ENCODE measurements at places on chromosomes 4 and X. TPM values are rescaled to one million over a fixed set of nuclear protein-coding genes. Genes with fewer than 3 reads are reported as not detected.
A peak's percentile ranks its signal among the peaks of the same experiment; 100 is the strongest.

The ANOS1 gene
- total RNA-seq = 15.9 TPM

The CABS1 gene
- 6.5 TPM for total RNA-seq

The SSR4 gene
- total RNA-seq = 135 TPM

The PNMA6E gene
- not detected for total RNA-seq

The QDPR gene
- 9.4 TPM for total RNA-seq

The ASB9 gene
- total RNA-seq = not detected

The BTC gene
- 0.96 TPM for total RNA-seq

The EDNRA gene
- 35.4 TPM for total RNA-seq

The APOOL gene
- 8.9 TPM for total RNA-seq

The FRAS1 gene
- 47.7 TPM for total RNA-seq

The RASL11B gene
- total RNA-seq = 13.0 TPM

DNA sequence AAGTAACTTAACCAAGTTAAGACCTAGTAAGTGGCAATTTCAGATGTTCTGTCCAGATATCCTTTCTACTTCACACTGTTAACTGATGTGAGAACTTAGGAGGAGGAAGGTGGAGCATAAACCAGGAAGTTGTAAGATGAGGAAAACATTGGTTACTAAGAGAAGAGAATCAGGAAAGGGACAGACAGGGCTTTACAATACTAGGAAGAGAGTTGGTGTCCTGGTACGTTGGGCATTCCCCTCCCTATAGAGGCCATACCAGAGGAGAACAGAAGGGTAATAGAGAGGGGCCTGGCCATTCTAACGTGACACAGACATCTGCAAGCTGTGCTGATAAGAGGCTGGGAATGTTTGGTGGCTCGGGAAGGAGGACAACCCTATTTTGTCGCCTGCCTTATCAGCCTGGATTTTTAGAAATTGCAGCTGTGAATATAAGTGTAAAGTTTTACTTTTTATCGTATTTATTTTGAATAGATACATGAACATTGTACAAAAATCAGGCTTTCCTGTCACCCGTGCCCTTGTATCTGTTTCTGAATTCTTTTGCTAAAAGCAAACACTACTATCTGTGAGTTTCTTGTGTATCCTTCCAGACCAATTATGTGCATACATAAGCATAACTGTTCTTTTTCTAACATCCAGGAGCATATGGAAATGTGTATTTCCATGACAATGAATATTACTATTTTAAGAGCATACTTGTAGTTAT lies 53.5 kb upstream of the HPRT1 start:
- peak; percentile 2 for DNase-seq

GRCh38 chr4:6123116-6123515 lies 77.2 kb downstream of the JAKMIP1 start:
- DNase-seq = no peak

DNA sequence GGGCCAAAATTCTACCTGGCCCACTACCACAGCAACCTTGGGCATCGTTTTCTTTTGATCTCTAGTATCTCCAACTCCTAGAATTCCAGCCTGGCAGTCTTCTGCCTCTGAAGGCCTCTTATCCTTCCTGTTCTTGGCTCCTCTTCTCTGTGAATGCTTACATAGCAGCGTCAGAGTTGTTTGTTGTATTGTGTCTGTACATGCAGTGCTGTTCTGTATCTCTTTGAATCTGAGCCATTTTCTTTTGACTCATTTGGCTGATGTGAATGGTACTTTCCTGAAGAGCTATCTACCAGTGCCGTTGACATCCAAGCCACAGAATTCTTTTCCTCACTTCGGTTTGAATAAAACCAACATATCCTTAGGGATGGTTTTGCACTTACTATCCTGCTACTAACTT lies 79.2 kb downstream of the TMEM164 start:
- DNase-seq = peak; percentile 68

GRCh38 chr4:27835851-27836250 lies 975.2 kb downstream of the STIM2 start:
- DNase-seq = no peak

- DNase-seq = no peak
These were observed 1.2 kb downstream of the ENPP6 start for GRCh38 chr4:184216515-184216914.

- DNase-seq = peak; percentile 49
These were observed 247.3 kb downstream of the SLC7A11 start for GRCh38 chr4:137994853-137995252.

DNA sequence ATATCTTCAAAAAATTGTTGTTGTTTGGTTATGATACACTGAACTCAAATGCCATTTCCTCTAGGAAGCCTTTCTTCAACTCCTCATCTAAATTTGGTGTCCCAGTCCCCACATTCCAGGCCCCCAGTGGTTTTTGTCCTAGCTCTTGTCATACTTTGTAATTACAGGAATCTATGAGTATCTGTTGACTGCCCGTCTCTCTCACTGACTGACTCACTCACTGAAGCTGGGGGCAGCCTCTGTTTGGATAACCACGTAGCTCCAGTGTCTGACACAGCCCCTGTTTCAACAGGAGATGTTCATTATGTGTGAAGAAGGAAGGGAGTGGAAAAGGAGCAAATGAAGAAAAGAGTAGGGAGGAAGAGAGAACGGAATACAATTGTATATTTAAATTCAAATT lies 284.1 kb upstream of the TENM3 start:
- DNase-seq = no peak

DNA sequence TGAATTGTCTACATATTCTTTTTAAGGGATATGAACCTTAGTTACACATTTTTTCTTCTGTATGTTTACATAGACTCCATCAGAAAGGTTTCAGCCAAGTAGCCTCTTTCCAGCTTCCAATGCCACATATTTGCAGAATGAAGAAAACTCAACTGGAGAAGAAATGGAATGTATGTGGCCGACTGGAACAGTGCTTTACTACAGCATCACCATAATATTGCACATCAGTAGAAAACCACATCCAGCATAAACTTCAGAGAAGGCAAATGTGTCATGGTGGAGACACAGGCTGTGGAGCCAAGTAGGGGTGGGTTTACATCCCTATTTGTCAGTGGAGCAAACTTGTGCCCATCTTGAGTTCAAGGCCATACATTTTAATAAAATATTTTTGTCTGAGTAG lies 204.8 kb upstream of the LDB2 start:
- no peak for DNase-seq

DNA sequence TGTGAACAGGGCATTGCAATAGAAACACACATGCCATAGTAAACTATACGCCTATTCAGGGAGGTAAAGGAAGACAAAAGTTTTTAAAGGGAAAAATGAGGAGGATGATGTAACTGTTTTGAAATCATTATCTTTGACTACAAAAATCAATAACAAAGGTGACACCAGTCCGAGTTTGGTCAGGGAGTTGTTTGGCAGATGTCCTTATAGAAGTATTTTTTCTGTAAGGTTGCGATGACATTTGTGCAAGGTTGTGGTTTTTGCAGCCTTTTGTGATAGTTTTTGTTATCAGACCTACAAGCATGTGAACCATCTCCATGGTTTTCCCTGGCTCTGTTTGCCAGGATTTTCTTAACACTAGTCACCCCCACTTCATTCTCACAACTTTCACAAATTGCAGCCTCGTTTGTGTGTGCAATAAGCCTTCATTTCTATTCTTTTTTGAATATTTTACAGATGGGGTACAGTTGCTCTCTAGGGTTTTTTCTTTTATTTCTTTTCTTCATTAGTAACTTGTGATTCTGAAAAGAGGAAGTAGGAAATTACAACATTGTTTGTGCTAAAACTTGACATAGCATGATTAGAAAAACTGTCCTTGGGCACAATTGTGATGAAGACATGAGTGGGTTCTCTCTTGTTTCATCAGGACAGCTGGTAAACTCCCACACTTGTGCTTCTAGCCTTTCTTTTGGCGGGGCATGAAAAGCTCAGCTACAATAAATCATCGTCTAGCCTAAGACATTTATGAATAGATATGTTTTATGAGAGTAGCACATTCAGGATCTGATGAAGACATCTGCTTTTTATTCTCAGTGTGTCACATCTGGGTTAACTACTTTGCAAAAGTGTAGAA lies 60.2 kb upstream of the PNPLA4 start:
- peak; percentile 76 for DNase-seq

- DNase-seq = no peak
These were observed 75.7 kb downstream of the FAM114A1 start for GRCh38 chr4:38943343-38943742.

- DNase-seq = peak; percentile 79
These were observed 436.2 kb downstream of the KCNIP4 start for GRCh38 chr4:21512353-21512752.

GRCh38 chrX:20664774-20665173 lies 398.1 kb upstream of the RPS6KA3 start:
- DNase-seq = no peak

- DNase-seq = no peak
These were observed 8.7 kb downstream of the GAB1 start for GRCh38 chr4:143345356-143345755.

DNA sequence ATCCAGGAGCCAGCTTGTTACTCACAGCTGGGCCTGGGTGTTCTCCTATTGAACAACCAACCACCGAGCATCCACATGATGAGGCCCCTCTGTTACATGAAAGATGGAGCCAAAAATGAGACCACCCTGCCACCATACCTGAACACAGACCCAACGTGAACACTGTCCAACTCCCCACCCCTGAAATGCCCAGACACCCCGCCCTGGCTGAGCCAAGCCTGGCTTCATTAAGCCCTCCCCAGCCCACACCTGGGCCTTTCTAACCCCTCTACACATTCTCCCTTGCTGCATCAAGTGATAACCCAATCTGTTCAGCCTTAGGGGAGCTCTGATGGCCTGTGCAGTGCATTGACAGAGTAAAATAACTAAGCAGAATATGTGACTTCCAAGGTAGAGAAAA lies 80.7 kb downstream of the EVC start:
- DNase-seq = no peak

DNA sequence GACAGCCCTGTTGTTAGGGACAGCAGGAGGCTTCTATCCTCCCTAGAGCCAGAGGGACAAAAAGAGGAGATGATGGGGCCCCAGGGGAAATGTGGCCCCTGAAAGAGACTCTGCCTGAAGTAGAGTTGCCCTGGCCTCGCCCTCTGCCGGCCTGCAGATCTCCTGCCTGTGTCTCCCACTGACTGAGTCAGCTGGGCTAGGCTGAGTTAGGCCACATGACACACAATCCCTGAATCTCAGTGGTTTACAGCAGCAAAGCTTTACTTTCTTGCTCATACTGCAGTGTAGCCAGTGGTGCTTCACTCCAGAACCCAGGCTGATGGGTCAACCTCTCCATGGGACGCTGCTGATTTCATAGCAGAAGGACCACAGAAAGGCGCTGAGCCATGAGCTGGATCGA lies 23.5 kb downstream of the DRD5 start:
- DNase-seq = no peak

- DNase-seq = peak; percentile 15
These were observed 429.1 kb upstream of the INTU start for GRCh38 chr4:127203562-127204200.

DNA sequence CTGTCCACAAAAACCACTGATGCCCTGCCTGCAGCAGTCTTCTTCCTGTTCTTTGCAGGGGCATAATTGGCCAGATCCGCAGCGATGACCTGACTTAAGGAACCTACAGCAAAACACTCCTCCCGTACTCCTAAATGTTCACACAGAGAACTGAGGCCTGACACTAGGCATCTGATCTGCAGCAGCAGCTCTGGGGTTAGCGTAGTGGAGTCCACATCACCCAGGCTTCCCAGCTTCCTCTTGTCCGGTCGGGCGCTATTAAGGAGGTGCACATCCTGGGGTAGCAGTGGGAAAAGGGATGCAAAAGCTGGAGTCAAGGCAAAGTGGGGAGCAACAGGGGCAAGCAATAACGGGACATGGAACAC lies 758 bp downstream of the SCFD2 start:
- DNase-seq = peak; percentile 23

DNA sequence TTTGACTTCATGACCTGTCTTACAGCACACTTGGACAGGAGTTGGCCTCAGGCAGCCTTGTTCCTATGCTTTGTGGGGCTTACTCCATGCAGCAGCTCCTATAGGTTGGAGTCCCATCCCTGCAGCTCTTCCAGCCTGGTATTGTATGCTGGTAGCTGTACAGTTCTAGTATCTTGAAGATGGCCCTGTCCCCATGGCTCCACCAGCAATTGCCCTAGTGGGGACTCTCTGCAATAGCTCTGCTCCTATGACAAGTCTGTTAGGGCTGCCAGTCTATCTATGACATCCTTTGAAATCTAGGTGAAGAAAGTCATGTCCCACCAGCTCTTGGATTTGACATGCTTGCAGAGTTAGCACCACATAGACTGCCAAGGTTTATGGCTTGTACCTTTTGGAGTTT lies 252.6 kb downstream of the ANTXR2 start:
- no peak for DNase-seq

- no peak for DNase-seq
These were observed 71.7 kb downstream of the NYX start for GRCh38 chrX:41518841-41519220.

- DNase-seq = peak; percentile 78
These were observed 36.3 kb downstream of the IL21 start for GRCh38 chr4:122584519-122584918.

DNA sequence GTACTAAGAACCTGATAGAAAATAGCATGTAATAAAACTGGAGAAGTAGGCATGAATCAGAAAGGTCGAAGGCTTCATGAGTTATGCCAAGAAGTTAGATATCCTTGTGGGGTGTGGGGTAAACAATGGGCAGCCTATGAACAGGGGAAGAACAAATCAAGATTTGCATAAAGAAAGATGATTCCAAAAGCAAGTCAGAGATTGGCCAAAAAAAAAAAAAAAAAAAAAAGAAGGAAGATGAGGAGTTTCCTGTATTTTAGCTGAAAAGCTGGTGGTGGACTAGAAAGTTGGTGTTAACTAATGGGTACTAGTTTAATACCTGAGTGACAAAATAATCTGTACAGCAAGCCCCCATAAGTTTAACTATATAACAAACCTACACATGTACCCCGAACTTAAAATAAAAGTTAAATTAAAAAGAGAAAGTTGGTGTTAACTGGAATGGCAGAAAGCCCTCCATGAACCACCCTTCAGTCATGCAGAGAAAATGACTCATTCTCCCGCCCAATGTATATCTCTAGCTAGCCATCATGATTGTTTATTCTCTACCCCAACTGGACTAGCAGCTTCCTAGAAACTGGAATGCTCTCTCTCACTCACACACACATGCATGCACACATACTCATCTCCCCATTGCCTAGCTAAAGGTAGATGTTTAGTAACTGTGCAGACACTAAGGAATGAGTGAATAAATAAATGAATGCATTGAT lies 41.7 kb downstream of the ATP11C start:
- DNase-seq = no peak

DNA sequence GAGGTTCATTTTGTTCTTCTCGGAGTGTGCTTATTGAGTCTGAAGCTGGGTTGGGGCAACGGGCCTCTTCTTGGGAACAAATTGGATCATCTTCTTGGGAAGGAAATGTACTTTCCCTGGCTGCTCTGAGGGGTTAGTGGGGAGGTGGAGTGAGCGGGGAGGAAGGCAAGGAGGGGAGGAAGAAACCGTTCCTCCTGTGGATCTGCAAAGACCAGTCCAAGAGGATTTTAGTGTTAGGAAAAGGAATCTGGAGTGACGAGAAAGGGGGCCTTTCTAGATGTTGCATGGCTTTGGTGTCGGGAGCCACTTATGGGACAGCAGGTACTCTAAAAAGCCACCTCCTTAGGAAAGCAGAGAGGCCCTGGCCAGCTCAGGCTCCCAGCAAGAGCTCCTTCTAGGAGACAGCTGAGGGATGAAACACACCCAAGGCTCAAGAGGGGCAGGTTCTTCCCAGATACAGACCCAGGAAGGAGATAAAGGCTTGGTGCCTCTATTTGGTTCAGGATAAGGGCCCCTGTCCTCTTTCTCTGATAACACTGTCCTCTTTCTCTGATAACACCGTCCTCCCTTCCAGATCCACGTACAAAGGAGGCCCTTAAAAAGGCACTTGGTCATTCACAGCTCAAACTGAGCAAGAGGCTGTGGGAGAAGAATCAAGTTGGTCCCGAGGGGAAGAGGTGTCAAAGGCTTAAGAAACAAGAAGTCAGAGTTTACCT lies 451 bp downstream of the SOD3 start:
- DNase-seq = peak; percentile 28

GRCh38 chr4:121679267-121679666 lies 17.5 kb downstream of the ANXA5 start:
- DNase-seq = no peak

Data from umbilical cord (tissue), 2 donors.